NCI-H2081 treated with DMSO at 0.1 percent for 48 hours (cell line): ENCODE measurements at places on chromosomes 12 and 14.

GRCh38 chr14:55327179-55327578 is 56.0 kb downstream of the FBXO34 start:
- DNase-seq, result no peak

- no peak for DNase-seq
These were observed 25.7 kb upstream of the SLC16A7 start for GRCh38 chr12:59570145-59570544.

DNA sequence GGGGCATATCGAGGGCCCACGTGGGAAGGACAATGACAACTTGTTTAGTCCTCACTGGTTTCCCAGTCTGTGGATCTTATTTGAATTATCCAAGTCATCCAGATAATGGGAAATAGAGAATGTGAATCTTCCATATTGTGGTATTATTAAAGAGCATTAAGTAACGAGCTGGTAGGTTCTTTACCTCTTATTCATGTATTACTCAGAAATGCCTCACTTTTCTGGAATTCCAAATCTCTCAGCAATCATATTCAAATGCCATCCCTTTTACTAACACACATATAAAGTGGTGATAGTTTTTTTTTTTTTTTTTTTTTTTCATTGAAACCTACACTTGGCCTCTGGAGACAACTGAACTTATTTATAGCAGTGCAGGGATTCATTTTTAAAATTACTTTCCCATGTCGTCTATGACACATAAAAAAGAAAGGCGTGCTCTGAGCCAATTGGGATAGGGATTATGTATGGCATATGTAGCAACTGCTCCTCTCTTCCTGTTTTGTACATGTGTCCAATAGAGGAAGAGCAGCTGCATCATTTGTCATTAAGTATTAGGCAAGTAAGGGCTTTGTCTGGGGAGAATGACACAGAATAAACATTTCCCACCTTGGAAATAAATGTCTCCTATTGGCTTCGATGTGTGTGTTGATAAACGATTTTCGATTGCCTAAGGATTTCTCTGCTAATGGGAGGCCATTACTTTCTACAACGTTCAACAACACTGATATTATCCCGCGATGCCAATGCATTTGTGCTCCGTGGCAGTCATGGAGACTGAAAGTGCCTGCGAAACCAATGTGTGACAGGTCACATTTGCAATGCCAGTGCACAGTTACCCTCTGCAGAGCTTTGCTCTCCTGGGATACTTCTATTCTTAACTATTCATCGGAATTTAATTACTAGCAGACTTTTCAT is 78.6 kb upstream of the IFNG-AS1 start:
- DNase-seq, result no peak

DNA sequence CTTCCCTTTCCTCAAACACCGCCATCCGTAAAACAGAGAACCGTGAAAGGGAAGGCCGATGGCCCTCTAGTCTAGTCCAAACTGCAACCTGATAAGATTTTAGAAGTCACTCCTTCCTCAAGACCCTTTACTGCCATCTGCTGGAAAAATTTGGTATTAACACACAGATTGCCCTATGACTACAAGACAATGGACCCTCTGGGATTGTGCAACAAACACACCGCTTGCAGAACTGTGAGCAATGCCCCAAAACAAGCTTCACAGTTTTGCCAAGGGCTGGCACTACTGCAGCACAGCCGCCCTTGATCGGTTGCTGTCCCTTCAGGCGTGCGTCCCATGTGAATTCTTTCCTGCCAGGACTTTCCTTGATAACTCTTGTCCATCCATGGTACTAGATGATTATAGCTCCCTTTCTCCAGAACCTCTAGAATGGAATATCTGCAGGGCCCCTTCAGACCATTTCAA is 23.1 kb downstream of the LLPH start:
- DNase-seq, result peak; percentile 16

- no peak for DNase-seq
These were observed 53.3 kb downstream of the MAP4K5 start for GRCh38 chr14:50479041-50479440.

DNA sequence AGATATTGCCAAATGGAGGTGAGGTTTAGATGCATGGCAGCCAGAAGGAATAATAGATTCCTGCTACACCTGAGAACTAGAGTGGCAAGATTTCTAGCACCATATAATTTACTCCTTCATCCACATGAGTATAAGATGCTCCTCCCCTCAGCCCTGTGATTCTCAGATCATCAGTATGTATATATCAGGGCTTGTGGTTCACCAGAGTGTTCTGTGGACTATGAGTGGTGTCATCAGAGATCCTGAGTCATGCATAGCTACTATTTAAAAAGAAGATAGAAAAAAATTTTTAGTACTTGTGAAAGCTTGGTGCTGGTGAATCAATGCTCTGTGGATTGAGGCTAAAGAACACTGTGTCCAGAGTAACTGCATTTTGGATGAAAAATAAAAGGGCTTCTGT is 285.9 kb downstream of the BMP4 start:
- no peak for DNase-seq

- no peak for DNase-seq
These were observed 30.8 kb upstream of the CDK17 start for GRCh38 chr12:96431067-96431466.

DNA sequence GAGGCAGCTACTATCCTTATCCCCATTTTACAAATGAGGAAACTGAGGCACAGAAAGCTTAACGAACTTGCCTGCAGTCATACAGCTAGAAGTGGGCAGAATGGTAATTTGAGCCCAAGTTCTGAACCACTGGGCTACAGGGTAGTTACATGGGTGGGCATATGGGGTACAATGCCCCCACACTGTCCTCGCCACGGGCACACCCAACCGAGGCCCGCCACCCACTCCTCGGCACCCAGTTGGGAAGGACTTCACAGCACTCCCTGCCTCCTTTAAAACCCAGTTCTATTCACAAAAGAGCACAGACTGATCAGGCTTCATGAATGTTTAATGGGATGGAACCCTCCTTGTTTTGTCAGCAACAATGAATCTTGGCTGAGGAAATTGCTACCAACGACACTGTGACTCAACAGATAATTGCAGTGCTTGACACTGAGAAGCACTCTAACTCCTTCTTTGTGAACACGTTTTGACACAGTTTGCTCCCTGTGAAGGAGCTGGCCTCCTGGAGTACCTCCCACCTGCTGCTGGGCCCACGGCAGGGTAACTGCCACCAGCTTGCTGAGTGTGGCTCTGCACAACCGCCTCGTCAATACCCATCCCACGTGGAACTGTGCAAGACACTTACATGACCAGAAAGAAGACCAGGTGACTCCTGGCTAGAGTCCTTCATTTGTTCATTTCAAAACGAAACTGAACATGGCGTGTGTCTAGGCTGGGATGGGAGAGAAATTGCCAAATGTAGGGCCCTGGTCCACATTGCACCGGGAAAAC is 63.5 kb downstream of the CLMN start:
- DNase-seq, result no peak

DNA sequence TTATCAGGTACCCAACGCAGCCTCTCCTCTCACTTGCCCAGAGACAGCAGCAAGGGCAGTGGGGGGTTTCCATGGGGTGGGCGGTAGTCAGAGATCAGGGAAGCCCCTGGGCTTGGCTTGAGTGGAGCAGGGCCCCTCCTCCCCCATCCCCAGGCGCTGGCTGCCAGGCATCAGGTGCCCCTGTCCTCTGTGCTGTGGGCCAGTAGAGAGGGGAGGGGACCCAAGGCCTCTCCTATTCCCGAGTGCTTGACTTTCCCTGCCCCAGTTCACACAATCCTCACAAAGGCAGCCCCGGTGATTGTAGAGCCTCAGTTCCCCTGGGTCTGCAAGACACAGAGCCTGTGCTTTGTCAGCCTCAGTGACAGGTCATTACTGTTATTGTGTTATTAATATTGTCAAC is 57.7 kb downstream of the MVK start:
- DNase-seq, result no peak

DNA sequence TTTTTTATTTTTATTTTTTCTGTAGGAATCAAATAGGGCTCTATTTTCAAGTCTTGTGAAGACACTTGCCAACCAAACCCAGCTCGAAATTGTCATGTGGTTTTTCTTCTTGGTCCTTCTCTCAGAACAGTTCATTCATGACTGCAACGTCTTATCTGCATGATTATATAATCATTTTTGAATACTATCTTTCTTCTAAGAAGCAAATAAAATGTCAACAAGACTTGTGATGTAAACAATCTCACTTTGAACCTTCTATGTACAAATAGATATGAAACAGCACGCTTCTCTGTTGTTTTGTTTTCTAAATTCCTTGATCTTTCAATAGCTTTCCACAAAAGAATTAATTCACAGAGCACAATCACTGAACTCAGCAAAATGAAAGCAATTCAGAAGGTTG is 320.7 kb downstream of the SOX5 start:
- no peak for DNase-seq

GRCh38 chr14:99700379-99700778 is 16.3 kb downstream of the CYP46A1 start:
- no peak for DNase-seq

DNA sequence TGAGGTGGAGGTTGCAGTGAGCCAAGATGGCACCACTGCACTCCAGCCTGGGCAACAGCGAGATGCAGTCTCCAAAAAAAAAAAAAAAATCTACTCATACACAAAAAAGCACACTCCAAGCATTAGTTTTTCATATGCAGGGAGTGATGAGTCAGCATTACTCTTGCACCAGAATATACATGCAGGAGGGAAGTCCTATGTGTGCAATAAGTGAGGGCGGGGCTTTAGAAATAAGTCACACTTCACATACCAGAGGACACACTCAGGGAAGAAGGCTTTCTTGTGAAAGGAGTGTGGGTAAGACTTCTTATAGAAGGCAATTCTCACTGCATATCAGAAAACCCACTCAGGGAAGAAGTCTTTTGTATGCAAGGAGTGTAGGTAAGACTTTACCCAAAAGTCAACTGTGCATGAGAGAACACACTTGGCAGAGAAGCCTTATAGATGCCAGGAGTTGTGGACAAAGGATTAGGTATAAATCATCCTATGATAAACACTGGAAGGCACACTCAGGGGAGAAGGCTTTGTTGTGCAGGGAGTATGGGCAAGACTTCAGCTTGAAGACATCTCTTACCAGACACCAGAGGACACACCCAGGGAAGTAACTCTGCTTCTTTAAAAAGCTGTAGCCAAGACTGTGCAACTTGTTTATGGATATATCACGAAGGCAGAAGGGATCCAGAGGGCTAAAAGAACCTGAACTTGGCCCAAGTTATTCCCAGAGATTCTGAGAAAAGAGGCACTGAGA is 50.5 kb downstream of the ATF7 start:
- DNase-seq, result no peak

GRCh38 chr14:79278798-79279644 is 932.3 kb downstream of the DIO2 start:
- DNase-seq, result peak; percentile 77

GRCh38 chr12:92938018-92938417 is 8.9 kb upstream of the EEA1 start:
- no peak for DNase-seq

DNA sequence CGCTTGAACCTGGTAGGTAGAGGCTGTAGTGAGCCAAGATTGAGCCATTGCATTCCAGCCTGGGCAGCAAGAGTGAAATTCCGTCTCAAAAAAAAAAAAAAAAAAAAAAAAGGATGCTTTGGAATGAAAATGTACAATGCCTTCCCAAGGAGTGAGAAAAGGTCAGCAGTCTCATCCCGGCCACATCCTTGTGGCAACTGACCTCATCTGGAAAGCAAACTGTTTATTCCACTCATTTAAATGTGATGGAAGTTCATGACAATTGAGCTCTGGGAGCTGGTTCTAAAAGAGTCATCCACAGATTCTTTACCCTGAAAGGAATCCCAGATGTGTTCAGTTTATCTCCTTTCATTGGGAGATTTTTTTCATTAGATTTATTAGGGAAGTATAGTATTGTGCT is 19.4 kb upstream of the LIMA1 start:
- no peak for DNase-seq

DNA sequence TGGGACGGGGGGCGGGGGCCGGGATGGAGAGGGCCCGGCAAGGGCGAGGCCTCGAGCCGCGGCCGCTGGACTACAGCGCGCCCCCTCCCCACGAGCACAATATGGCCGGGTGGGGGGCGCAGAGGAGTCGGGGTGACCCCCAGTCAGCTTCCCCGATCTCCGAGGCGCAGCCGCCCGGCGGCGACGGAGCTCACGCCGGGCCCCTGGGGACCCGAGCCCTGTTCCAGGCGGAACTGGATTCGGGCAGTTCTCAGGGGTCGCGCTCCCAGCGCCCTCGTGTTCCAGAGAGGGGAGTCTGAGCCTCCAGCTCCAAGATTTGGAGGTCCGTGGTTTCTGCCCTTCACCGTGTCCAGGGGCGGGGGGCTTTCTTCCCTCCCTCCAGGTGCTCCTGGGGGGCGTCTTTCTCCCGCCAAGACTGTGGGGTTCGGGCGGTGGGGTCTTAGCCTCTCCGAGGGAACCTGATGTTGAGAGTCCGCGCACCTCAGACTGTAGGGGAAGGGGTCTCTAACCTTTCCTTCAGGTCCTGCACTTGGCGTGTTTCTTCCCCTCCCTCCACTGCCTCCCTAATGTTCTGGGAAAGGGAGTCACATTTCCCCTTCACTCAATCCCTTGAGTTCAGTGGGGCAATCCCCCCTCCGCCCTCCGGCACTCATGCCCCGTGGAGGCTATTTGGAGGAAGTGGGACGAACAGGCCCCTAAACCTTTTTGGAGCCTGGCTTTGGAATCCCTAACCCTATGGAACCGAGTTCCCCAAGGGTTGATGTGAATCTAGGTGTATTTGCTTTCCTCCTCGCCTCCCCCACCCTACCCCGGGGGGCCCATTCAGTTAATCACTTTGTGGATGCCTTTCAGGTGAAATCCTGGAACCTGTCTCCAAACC is 584 bp downstream of the ACVR1B start:
- DNase-seq, result no peak

GRCh38 chr14:73796893-73797542 is 54.6 kb upstream of the PTGR2 start:
- DNase-seq, result no peak

GRCh38 chr12:89514751-89515150 is 9.8 kb downstream of the GALNT4 start:
- DNase-seq, result no peak

GRCh38 chr14:92719421-92719820 is 29.0 kb downstream of the LGMN start:
- DNase-seq, result no peak

DNA sequence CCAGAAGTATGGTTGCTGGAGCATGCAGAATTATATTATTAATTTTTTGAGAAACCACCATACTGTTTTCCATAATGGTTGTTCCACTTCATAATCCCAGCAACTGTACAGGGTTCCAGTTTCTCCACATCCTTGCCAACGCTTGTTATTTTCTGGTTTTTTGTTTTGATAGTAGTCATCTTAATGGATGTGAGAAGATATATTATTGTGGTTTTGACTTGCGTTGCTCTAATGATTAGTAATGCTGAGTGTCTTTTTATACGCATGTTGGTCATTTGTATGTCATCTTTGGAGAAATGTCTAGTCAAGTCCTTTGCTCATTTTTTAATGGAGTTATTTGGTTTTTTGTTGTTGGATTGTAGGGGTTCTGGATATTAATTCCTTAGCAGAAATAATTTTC is 58.1 kb downstream of the DAAM1 start:
- no peak for DNase-seq
